ENCODE measurements at places on chromosomes 13 and 19. TPM values are rescaled to one million over a fixed set of nuclear protein-coding genes. Genes with fewer than 3 reads are reported as not detected.

Gene SIGLEC14
- 1.6 TPM for total RNA-seq

Gene MEIS3
- 25.0 TPM for total RNA-seq

Gene LGALS7B
- total RNA-seq: 1.2 TPM

Gene HSPB6
- 51.6 TPM for total RNA-seq

Gene LYPD3
- total RNA-seq: 0.70 TPM

Gene SBK3
- not detected for total RNA-seq

Gene RINL
- 10.0 TPM for total RNA-seq

Gene CEACAM3
- total RNA-seq: 2.6 TPM

Gene IQCN
- total RNA-seq: 3.3 TPM
